ENCODE measurements at places on chromosomes 5 and 9. TPM values are rescaled to one million over a fixed set of nuclear protein-coding genes. Genes with fewer than 3 reads are reported as not detected.

Gene AKNA
- 402 TPM for total RNA-seq

Gene ACTBL2
- not detected for total RNA-seq

DNA sequence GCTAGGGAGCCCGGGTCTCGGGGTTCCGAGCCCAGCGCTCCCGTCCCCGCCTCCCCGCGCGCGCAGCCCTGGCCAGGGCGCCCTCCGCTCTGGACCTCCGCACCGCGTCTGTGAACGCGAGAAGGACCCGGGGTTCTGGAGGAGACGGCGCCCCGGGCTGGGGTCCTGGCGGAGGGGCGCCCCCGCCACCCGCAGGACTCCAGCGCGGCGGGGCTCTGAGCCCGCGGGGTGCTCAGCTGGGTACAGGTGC, 431 bp downstream of the TMOD1 start:
- no peak for DNase-seq

DNA sequence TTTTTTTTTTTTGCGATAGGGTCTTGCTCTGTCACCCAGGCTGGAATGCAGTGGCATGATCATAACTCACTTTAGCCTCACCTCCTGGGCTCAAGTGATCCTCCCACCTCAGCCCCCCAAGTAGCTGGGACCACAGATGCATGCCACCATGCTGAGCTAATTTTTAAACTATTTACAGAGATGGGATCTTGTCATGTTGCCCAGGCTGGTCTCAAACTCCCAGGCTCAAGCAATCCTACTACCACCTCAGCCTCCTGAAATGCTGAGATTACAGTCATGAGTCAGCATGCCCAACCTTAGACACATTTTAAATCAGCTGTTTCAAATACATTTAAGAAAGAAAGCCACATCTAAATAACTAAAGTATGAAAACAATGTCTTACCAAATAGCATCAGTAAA, 439.0 kb downstream of the EBF1 start:
- DNase-seq, result no peak

DNA sequence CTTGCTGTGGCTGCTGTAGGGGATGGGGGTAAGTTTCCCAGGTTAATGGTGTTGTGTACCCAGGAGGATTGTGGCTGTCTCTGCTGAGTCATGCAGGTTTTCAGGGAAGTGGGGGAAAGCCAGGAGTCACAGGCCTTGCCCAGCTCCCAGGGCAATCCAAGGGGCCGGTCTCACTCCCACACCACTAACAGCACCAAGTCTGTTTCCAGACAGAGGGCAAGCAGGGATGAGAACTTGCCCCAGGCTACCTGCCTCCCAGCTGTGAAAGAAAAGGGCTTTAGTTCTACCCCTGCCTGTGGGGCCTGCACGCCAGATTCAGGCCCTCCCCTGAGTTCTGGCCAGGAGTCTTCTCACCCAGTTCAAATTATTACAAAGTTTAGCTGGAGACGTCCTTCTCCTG, 579.8 kb upstream of the ST8SIA4 start:
- no peak for DNase-seq
